ENCODE measurements at places on chromosomes 16 and 17.

DNA sequence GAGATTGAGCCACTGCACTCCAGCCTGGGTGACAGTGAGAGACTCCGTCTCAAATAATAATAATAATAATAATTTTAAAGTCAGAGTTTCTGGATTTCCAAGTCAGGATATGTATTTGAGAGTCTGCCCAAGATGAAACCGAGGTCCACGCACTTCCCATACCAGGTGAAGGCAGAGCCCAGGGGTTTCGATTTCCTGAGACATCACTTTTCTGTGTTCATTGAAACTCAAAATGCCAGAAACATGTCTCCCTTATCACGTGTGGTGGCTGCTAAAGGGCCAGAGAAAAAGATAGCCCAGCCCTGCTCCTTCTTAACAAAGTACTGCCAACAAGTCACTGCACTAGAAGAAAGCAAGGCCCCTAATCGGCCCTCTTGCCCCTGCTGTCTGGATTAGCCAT lies 9.8 kb upstream of the RNF157 start:
- no peak for DNase-seq

GRCh38 chr17:44095647-44096496 lies 25.3 kb downstream of the G6PC3 start:
- DNase-seq = peak; percentile 57

- no peak for DNase-seq
Measured at GRCh38 chr16:23710504-23710903, 2.5 kb downstream of the ERN2 start.

- DNase-seq = no peak
Measured at GRCh38 chr17:44277976-44278375, 10.0 kb upstream of the SLC4A1 start.

- no peak for DNase-seq
Measured at GRCh38 chr17:51590071-51590656, 329.8 kb downstream of the UTP18 start.

DNA sequence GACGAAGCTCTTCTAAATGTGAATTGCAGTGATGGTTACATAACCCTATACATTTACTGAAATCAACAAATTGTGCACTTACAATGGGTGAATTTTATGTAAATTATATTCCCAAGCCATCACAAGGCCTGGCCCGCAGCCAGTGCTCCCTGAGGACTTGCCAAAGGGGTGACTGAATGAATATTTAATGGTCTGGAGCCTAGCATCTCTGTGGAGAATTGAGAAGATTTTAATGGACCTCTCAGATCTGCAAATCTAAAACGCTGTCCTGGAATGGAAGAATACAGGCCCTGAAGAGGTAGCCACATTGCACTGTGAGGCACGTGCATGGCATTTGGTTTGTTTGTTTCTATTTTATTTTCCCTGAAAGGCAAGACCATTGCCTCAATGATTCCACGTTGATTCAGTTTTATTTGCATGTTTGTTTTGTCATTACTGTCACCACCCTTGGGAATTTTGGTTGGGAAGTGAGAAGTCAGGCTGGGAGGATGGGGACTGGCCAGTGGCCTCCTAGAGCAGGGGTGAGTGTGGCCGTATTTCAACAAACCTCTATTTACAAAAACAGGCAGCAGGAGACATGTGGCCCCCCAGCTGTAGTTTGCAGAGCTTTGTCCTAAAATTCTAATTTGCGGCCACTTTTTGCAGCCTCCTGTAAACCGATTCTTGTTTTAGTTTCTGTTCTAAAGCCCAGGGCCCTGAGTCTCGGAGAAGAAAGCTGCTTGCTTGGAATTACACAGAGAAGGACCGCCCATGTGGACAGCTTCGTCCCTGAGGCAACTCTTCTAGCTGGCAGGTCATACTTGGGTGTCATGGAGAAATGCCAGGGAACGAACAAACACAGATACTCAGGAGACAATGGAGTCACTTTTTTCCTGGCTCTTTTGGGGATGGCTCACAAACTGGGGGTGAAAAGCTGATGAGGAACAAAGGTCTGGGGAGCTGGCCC lies 40.5 kb upstream of the GCSH start:
- DNase-seq = no peak

GRCh38 chr17:10727192-10727591 lies 2.6 kb downstream of the TMEM220 start:
- no peak for DNase-seq

GRCh38 chr16:57615813-57616212 lies 12.6 kb upstream of the ADGRG1 start:
- DNase-seq = no peak

DNA sequence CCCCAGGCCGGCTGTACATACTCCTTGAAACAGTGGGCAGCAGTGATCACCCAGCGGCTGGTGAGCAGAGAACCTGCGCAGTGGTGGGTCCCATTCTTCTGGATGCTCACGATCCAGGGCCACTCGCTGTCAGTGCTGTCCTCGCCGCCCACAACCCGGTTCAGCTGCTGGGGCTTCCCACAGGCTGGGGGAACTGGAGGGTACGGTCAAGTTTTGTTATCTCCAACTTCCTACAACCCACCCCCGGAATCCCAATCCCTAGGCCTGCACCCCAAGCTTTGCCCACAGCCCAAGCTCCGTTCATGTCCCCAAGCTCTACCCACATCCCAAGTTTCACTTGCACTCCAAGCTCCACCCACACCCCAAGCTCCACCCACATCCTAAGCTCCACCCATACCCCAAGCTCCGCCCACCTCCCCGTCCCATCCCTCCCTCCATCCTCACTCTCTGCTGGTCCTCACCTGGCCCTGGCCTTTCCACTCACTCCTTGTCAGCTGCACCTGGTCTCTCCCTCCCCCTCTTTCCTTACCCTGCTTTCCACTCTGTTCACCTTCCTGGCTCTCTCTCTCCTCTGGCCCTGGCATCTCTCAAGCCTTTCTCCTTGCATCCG lies 1.8 kb downstream of the PRSS22 start:
- peak; percentile 57 for DNase-seq

GRCh38 chr17:13485327-13485726 lies 116.4 kb downstream of the HS3ST3A1 start:
- peak; percentile 12 for DNase-seq

DNA sequence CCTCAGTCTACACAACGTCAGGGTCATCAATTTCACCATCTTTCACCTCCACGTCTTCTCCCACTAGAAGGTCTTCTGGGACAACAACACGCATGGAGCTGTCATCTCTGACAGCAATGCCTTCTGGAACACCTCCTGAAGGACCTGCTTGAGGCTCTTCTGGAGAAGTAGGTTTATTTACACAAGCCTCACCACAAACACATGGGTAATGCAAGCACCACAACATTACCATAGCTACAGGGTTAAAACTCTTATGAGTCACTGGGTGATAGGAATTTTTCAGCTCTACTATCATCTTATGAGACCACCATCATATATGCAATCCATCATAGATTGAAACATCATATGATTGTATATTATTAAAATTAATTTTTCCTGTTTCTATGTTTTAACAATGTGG lies 215.4 kb downstream of the CHD9NB start:
- DNase-seq = no peak

- no peak for DNase-seq
Measured at GRCh38 chr16:19077879-19078278, 10.5 kb downstream of the COQ7 start.

DNA sequence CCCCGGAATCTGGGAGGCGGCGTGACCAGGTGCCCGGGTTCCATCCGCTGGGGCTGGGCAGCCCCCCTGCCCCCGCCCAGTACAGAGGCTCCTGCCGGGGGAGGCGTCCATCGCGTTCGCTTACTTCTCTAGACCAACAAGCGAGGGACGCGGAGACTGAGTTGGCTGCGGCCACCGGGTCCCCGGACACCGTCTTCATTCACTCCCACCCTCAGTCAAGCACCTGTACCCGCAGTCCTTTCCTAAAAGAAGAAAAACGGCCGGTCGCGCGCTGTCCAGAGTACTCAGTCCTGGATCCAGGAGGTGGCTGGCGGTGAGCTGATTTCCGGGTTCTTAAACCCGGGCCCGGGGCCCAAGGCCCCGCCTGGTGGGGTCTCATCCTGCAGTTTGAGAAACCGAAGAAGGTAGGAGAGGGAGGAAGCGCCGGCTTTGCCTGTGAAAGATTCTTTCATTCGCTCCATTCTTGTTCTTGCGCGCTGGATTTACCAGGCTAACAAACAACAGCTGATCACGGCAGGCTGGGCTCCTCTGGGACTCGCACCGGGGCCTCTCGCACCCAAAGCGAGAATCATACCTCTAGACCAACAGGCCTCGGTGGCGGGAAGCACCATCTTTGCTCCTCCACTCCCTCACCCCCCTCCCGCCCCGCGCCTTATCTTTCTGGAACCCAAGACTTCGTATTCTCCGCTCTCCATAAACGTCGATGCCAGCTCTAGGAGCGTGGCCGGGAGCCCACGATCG lies 17.4 kb upstream of the OR1F1 start:
- DNase-seq = no peak

GRCh38 chr17:81373536-81374160 lies 21.6 kb upstream of the BAHCC1 start:
- no peak for DNase-seq

- DNase-seq = no peak
Measured at GRCh38 chr17:80330276-80330675, 69.6 kb downstream of the RNF213 start.

- DNase-seq = no peak
Measured at GRCh38 chr17:38750312-38751121, 2.0 kb upstream of the PSMB3 start.

DNA sequence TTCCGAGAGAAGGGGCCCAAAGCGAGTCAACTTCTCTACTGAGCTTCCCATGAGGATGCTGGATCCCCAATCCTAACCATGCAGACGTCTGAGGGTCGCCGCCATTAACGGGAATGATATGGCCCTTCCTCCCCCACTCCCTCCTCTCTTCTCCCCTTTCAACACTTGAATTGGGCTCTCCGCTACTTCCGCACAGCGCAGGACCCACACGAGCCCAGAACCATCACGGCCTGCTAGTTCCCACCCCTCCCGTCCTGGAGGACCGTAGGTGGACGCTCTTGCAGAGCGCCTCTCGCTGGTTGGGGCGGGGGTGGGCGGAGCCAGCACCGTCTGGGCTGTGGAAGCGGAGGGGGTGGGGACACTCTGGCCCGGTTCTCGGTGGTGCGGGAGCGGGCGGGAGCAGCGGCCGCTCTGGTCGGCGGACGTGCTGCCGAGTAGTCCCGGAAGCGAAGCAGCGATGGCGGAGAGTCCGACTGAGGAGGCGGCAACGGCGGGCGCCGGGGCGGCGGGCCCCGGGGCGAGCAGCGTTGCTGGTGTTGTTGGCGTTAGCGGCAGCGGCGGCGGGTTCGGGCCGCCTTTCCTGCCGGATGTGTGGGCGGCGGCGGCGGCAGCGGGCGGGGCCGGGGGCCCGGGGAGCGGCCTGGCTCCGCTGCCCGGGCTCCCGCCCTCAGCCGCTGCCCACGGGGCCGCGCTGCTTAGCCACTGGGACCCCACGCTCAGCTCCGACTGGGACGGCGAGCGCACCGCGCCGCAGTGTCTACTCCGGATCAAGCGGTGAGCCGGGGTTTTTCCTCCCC lies at the start of gene UBE2Z:
Gene UBE2Z, plus strand, starts transcription at position 361 of the 797 bp plus-strand sequence. Its CDS starts 97 bp downstream, at position 458.
- peak; percentile 96 for DNase-seq

All from inflammatory macrophage treated with lipopolysaccharide for 1 hour (primary cell).